ENCODE measurements at places on chromosomes 13 and 19. TPM values are rescaled to one million over a fixed set of nuclear protein-coding genes. Genes with fewer than 3 reads are reported as not detected.

The ADGRE3 gene
- total RNA-seq: not detected

The SOX1 gene
- not detected for total RNA-seq

The GJB2 gene
- 0.27 TPM for total RNA-seq

The VN1R4 gene
- total RNA-seq: not detected

The C3 gene
- total RNA-seq: 373 TPM

The FFAR2 gene
- 0.47 TPM for total RNA-seq

The ZNF575 gene
- total RNA-seq: 1.6 TPM

The PSG2 gene
- not detected for total RNA-seq

The TJP3 gene
- 0.32 TPM for total RNA-seq

The ZNF284 gene
- 1.9 TPM for total RNA-seq

The ACER1 gene
- not detected for total RNA-seq

The JAK3 gene
- 4.2 TPM for total RNA-seq

The APOC4 gene
- not detected for total RNA-seq

The ACP5 gene
- total RNA-seq: 5.4 TPM

The CGB5 gene
- total RNA-seq: not detected

The SIGLEC9 gene
- 5.1 TPM for total RNA-seq

The C13orf42 gene
- total RNA-seq: not detected

The VSIG10L gene
- total RNA-seq: 1.5 TPM

The ZNF155 gene
- 6.8 TPM for total RNA-seq

The TEAD2 gene
- total RNA-seq: 43.8 TPM

The FTL gene
- total RNA-seq: 2,086 TPM

The KLK3 gene
- not detected for total RNA-seq

The CCDC106 gene
- 19.4 TPM for total RNA-seq

The ERICH6B gene
- not detected for total RNA-seq

The TBC1D17 gene
- 28.3 TPM for total RNA-seq

The FUT1 gene
- total RNA-seq: 2.1 TPM

The ADAMTSL5 gene
- total RNA-seq: 18.9 TPM

The AP1M2 gene
- total RNA-seq: 0.55 TPM

The CYP2B6 gene
- total RNA-seq: not detected

The NXNL1 gene
- not detected for total RNA-seq

The SH2D3A gene
- 0.65 TPM for total RNA-seq

The PCSK4 gene
- 0.89 TPM for total RNA-seq

The ZSCAN1 gene
- total RNA-seq: 0.42 TPM

The ZNF99 gene
- total RNA-seq: 0.15 TPM

The FAAP24 gene
- total RNA-seq: 0.79 TPM

The TLE6 gene
- 1.9 TPM for total RNA-seq

The C2CD4C gene
- total RNA-seq: 0.88 TPM

The F7 gene
- total RNA-seq: 0.16 TPM

The ZSWIM4 gene
- total RNA-seq: 3.4 TPM

The CBY2 gene
- total RNA-seq: not detected

The DAND5 gene
- total RNA-seq: 7.0 TPM

The ICAM5 gene
- 0.86 TPM for total RNA-seq

The ZNF132 gene
- 4.7 TPM for total RNA-seq

The TMED1 gene
- 28.5 TPM for total RNA-seq
